ENCODE measurements at places on chromosomes 16 and 17. TPM values are rescaled to one million over a fixed set of nuclear protein-coding genes. Genes with fewer than 3 reads are reported as not detected.
A peak's percentile ranks its signal among the peaks of the same experiment; 100 is the strongest.

PRSS33 gene
- not detected for total RNA-seq

DPEP2 gene
- 52.4 TPM for total RNA-seq

HS3ST6 gene
- not detected for total RNA-seq

DNA sequence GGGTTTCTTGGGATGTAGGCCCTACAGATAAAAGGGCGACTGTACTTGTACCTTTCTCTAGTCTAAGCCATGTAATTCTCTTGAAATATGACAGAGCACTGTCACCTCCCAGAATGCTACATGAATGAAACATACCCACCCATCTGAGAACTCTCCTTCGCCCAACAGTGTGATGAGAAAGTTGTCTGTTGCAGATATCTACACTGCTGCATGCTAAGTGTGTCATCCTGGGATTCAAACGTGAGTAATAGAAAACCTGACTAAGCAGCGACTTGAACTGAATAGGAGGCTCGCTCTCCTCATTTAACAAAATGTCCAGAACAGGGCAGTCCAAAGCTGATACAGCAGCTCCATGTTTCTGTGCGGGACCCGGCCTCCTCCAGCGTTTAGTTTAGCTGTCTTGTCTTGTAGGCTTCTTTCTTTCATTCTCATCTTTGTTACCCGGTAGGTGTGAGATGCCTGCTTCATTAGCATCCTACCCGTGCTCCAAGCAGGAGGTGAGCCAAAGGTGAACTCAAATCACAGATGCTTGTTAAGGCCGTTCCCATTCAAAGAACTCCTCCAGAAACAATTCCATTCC, 211.9 kb downstream of the PRKCA start:
- no peaks in the 10 kb centered on the region for H3K36me3 ChIP-seq
- no peak for DNase-seq
- no peak overlapping the region for H3K27ac ChIP-seq

TEKT3 gene
- total RNA-seq: 1.2 TPM

- no peak overlapping the region for H3K4me3 ChIP-seq
- peak overlapping the region; percentile 61 for H3K27ac ChIP-seq
- no peak for DNase-seq
- peaks cover 18% of the 10 kb centered on the region for H3K36me3 ChIP-seq
- peaks cover 48% of the 10 kb centered on the region for H3K4me1 ChIP-seq
- no peaks in the 10 kb centered on the region for H3K27me3 ChIP-seq
Observed at GRCh38 chr17:39757931-39758873, 20.5 kb downstream of the GRB7 start.

MT1A gene
- total RNA-seq: not detected

GRCh38 chr17:32150358-32150757, 8.1 kb downstream of the RHOT1 start:
- H3K27me3 ChIP-seq: no peaks in the 10 kb centered on the region
- DNase-seq: no peak
- H3K4me1 ChIP-seq: no peaks in the 10 kb centered on the region
- H3K36me3 ChIP-seq: peaks cover 20% of the 10 kb centered on the region
- no peak overlapping the region for H3K27ac ChIP-seq
- H3K4me3 ChIP-seq: no peak overlapping the region
